Breast epithelium (tissue), 4 donors: ENCODE measurements at places on chromosomes 3 and 15. TPM values are rescaled to one million over a fixed set of nuclear protein-coding genes. Genes with fewer than 3 reads are reported as not detected.

DNA sequence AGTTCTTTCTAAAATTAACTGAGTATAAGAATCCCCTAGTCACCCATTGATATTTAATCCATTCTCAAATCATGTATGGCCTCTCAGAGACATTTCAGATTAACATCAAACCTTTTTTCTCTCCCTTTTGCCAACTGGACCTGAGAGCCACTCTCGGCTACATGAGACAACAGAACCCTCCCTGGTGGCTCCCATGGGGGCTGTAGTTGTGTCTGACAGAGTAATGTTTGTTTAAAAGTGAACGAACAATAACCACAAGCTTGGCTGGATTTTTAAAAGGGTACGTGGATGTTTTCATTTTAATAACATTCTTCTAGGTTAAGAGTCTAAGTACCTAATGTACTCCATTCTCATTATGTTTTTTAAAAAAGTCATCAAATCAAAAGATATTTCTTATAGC is 37.1 kb downstream of the P3H2 start:
- DNase-seq: no peak
- no peaks in the 10 kb centered on the region for H3K36me3 ChIP-seq
- H3K4me3 ChIP-seq: no peak overlapping the region
- H3K4me1 ChIP-seq: no peaks in the 10 kb centered on the region

GRCh38 chr15:93180656-93181055 is 91.6 kb upstream of the RGMA start:
- no peak overlapping the region for H3K27ac ChIP-seq
- H3K4me3 ChIP-seq: no peak overlapping the region
- H3K27me3 ChIP-seq: no peaks in the 10 kb centered on the region

DNA sequence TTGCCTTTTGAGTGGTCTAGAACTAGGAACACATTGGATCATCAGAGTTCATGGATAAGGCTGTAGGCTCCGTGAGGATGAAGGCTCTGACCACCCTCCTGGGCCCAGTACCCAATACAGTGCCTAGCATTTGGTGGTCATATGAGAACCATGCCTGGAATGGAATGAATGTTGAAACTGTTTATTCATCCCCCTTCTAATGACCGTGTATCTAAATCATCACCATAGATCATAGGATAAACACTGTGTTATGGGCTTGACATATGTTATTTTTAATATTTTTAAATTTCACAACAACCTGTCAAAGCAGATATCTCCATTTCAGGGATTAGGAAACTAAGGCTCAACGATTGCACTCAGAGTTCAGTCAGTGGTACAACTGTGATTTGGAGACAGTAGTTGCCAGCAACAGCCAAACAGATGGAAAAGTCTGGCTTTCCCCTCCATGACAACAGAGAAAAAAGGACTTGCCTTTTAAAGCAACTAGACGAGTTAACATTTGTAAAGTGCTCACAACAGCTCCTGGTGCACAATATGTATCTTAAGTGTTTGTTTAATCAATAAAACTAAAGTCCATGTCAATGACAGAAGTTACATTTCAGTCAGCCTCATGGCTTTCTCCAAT is 89.6 kb downstream of the TMEM266 start:
- H3K36me3 ChIP-seq: no peaks in the 10 kb centered on the region
- H3K27ac ChIP-seq: no peak overlapping the region
- no peaks in the 10 kb centered on the region for H3K27me3 ChIP-seq
- H3K4me1 ChIP-seq: peaks cover 5% of the 10 kb centered on the region
- H3K4me3 ChIP-seq: no peak overlapping the region
- DNase-seq: no peak

DNA sequence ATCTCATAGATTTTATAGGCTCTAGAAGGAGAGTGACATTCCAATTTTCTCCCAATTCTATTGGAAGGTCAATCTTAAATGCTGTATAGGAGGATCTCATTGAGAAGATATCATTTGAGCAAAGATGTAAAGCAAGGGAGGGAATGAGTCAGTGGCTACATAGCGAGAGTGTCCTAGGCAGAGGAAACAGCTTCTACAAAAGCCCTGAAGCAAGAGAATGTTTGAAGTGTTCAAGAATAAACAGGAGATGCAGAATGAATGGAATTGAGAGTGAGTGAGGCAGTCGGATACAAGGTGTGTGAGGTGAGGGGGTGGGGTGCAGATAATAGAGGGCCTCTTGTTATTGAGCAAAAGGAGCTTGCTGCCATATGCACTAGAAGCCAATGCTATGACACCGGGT is 545.9 kb downstream of the IGSF11 start:
- no peaks in the 10 kb centered on the region for H3K27me3 ChIP-seq
- no peak overlapping the region for H3K27ac ChIP-seq
- no peaks in the 10 kb centered on the region for H3K4me1 ChIP-seq
- DNase-seq: no peak

DNA sequence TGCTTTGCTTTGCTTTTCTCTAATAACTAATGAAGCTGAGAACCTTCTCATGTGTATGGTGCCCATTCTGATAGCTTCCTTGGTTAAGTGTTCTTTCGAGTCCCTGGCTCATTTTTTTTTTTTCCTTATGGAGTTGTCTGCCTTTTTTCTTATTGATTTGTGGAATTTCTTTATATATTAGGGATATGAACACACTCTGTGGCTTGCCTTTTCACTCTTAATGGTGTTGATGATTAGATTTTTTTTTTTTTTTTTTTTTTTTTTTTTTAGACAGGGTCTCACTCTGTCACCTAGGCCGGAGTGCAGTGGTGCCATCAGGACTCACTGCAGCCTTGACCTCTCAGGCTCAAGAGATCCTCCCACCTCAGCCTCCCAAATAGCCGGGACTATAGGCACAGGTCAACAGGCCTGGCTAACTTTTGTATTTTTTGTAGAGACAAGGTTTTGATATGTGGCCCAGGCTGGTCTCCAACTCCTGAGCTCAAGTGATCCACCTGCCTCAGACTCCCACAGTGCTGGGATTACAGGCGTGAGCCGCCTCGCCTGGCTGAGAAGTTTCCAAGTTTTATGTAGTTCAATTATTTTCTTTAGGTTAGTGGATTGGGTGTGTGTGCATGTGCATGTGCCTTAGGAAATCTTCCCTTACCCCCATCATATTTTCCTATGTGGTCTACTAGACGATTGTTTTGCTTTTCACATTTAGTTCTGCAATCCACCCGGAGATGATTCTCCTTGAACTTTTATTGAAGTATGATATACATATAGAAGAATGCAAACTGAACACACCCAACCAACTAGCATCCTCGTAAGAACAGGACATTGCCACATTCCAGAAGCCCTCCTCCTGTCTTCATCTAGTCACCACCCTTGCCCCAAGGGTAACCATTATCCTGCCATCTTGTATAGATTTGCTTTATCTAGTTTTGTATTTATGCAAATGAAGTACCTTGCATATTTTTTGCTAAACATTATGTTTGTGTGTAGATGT is 1.7 kb upstream of the SNRPA1 start:
- peak overlapping the region; percentile 93 for H3K4me3 ChIP-seq
- H3K36me3 ChIP-seq: no peaks in the 10 kb centered on the region
- H3K4me1 ChIP-seq: peaks cover 15% of the 10 kb centered on the region
- no peak overlapping the region for H3K27ac ChIP-seq

The GPR27 gene
- 2.0 TPM for total RNA-seq

The SENP2 gene
- 45.2 TPM for total RNA-seq

The POLQ gene
- total RNA-seq: 0.29 TPM

The C3orf85 gene
- not detected for total RNA-seq
